Spleen (tissue), 13 donors: ENCODE measurements at places on chromosomes 5 and 9. TPM values are rescaled to one million over a fixed set of nuclear protein-coding genes. Genes with fewer than 3 reads are reported as not detected.

- no peak for DNase-seq
Measured at GRCh38 chr9:2972475-2972874, 128.6 kb upstream of the PUM3 start.

The FBN2 gene
- 2.4 TPM for total RNA-seq

DNA sequence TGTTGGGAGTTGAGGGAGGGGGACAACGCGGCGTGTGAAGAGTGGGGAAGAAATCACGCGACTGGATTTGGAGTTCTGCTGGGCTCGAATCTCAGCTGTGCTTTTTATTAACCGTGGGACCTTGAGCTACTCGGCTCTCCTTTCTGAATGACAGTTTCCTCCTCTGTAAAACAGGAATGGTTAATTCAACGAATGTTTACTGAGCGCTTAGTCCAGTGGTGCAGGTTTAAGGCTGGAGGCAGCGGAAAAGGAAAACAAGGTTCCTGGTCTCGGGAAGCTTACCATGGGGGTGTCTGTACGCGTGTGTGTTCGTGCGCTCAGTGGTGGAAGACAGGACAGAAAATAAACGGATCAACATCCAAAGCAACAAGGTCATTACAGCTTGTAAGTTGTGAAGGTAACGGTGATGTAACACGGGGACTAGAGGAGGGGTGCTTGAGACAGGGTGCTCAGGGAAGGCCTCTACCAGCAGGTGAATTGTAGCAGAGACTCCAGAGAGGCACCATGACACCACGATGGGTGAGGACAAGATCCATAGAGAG, 277 bp downstream of the EIF4E1B start:
- no peak for DNase-seq

The TMEM252 gene
- total RNA-seq, result not detected

DNA sequence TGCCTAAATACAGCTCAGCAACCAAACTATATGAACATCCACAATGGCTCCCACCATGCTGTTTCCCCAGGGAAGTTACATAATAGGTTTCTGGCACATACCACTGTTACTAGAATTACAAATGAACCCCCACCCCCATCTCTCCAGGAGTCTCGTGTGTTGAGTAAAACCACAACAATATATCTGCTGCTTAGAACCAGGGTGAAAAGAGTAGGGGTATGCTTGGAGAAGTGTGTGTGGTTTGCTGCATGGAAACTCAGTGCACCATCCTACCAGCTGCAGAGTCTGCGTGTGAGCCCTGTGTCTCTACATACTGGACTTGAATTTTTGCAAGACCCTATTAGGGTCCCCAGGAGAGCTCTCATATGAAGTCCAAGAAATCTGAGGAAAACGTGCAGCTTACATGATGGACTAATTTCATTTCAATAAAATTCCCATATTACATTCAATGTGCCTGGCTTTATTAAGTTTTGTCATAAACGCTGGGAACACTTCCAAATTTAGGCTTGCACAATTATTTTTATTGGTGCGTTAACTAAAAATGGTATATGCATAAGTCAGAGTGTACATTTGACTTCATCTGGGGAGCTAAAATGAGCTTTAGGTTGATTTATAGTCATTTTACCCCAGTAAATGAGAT, 104.5 kb upstream of the NFIB start:
- no peak for DNase-seq

DNA sequence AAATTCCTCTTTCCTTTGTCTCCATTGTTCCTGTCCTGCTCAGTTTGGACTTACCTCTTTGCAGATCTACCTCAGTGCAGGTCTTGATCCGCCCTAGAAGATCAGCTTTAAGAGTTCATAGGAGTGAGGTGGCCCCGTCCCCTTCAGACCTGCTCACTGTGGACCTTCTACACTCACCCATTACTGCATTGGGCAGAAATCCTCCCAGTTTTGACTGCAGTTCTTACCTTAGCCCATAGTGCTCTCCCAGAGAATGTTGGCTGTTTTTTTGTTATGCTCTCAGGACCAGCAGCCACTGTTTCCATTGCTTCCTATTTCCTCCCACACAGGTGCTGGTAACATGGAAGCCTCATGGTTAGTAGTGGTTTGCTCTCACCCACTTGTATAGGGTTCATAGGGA, 63.3 kb downstream of the GALNT10 start:
- no peak for DNase-seq

The DMRT3 gene
- total RNA-seq, result not detected

The CRHBP gene
- total RNA-seq, result 117 TPM

The SNCAIP gene
- 51.3 TPM for total RNA-seq

The DEPDC1B gene
- 5.6 TPM for total RNA-seq

The ALAD gene
- 19.3 TPM for total RNA-seq

- DNase-seq, result peak; percentile 88
Measured at GRCh38 chr5:134568761-134569695, 43.6 kb downstream of the JADE2 start.

The BAAT gene
- not detected for total RNA-seq

DNA sequence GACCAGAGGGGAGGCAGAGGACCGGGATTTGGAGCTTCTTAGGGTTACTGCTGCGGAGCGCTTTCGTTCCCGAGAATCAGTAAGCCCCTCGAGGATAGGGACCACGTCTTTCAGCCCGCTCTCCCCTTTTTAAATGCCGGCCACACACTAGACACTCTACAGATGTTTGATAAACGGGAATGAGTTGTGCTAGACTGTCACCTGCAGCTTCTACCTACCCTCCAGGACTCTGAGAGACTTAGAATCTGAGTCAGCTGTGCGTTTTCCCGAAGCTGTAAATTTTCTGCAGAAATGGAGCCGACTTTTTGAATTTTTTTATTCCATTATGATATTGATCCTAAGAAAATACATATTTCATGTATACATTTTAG, 670 bp downstream of the CCDC171 start:
- no peak for DNase-seq

GRCh38 chr9:73146111-73146815, 5.4 kb upstream of the ANXA1 start:
- no peak for DNase-seq

GRCh38 chr5:66209350-66209749, 65.2 kb downstream of the SREK1 start:
- no peak for DNase-seq

GRCh38 chr5:124650951-124651662, 95.3 kb downstream of the ZNF608 start:
- DNase-seq, result no peak

GRCh38 chr5:173321886-173322285, 6.3 kb downstream of the STC2 start:
- DNase-seq, result no peak

The MARVELD2 gene
- total RNA-seq, result 0.26 TPM

The STKLD1 gene
- 0.29 TPM for total RNA-seq

The PCSK1 gene
- total RNA-seq, result 0.36 TPM

- no peak for DNase-seq
Measured at GRCh38 chr5:91357806-91358205, 25.3 kb downstream of the ARRDC3 start.

- no peak for DNase-seq
Measured at GRCh38 chr9:103444176-103444575, 449.0 kb downstream of the CYLC2 start.

DNA sequence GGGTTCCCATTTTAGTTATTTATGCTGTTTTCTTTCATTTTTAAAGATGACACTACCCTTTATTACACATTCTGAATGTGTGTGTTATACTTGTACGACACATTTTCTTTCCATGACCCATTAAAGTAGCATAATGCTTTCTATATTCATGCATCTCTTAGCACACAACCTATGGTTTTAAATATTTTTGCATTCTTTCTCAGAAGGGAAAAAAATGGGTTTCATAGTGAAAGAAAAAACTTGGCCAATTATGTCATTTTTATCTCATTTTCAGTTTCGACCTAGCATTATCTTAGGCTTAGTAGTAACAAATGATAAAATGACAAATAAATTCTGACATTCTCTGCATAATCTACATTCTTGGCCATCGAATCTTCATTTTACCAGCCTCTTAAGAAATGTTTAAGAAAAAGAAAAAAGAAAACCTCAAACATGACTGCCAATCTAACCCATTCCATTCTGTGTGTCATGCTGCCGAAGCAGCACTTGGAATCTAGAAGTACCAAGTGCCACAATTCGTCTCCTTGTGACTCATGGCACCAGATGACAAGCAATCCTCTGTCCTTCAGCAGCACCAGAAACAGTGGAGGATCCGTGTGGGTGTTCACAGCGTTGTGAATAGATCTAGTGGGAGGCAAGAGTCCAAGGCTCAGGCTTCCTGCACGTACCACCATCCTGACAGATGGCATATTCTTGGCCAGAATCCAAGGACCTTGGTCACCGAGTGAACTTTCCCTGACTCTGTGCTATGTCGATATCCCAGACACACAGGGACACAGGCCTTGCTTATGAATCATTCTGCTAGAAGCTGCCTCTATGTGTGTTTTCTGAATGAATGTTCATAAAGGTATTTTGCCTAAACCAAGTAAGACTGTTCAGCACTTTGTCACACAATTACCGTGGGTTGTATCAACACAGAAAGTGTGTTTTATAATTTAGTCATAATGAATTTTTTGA, 502.7 kb downstream of the NR2F1-AS1 start:
- no peak for DNase-seq

DNA sequence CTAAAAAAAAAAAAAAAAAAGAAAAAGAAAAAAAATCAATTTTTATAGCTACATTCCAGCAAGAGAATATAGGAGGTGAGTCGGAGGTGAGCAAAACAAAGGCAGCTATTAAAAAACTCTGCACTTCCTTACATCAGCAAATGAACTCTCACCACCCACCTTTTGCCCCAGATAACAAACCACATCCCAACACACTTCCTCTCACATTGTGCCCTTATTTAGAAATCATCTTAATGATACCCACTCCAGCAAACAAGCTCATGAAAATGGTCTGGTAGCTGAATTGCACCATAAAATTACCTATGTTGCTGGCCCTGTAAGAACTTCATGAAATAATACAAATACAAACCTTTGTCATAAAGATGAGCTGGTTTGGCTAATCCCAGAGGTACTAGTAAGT, 82.9 kb downstream of the CEMIP2 start:
- no peak for DNase-seq

- no peak for DNase-seq
Measured at GRCh38 chr5:6188344-6188743, 190.0 kb downstream of the MED10 start.

GRCh38 chr9:105399117-105399516, 48.7 kb upstream of the FSD1L start:
- no peak for DNase-seq

GRCh38 chr9:133604856-133605255, 4.3 kb downstream of the FAM163B start:
- DNase-seq, result no peak

GRCh38 chr5:149757956-149758355, 27.8 kb downstream of the PPARGC1B start:
- peak; percentile 25 for DNase-seq

The MSMP gene
- total RNA-seq, result not detected

The SAXO1 gene
- not detected for total RNA-seq

GRCh38 chr5:163633926-163634460, 128.6 kb downstream of the MAT2B start:
- no peak for DNase-seq
